ENCODE measurements at places on chromosomes 4 and X. TPM values are rescaled to one million over a fixed set of nuclear protein-coding genes. Genes with fewer than 3 reads are reported as not detected.
A peak's percentile ranks its signal among the peaks of the same experiment; 100 is the strongest.

GRCh38 chr4:52173470-52174045 is 122.5 kb downstream of the SPATA18 start:
- no peak for DNase-seq

The RIPPLY1 gene
- total RNA-seq, result not detected

DNA sequence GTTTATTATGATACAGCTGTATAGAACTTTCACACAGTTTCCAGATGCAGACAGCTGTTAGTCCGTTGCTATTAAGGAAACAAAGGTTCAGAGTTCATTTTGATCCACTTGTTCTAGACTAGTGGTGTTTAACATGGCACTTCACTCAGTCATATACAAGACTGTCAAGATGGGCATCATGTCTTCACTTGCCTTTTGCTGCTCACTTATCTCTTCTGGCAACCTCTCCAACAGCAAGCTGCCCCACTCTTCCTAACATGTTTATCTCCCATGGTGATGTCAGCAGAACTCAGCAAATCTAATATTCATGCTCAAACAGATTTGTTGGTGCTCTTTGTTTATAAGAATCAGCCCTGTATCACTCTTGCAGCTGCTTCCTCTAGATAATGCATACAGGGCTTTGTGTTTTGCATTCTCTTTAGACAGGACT is 236.2 kb upstream of the HAND2 start:
- DNase-seq, result no peak

- DNase-seq, result no peak
These were observed 113.8 kb downstream of the ADRA2C start for GRCh38 chr4:3879681-3880614.

GRCh38 chrX:26192204-26192603 is at the start of gene MAGEB6:
MAGEB6 (plus strand) TSS chrX:26192440; CDS start chrX:26193847, 1,407 bp downstream.
- DNase-seq, result no peak

- DNase-seq, result peak; percentile 30
These were observed 797 bp downstream of the PKD2 start for GRCh38 chr4:88008122-88008742.

DNA sequence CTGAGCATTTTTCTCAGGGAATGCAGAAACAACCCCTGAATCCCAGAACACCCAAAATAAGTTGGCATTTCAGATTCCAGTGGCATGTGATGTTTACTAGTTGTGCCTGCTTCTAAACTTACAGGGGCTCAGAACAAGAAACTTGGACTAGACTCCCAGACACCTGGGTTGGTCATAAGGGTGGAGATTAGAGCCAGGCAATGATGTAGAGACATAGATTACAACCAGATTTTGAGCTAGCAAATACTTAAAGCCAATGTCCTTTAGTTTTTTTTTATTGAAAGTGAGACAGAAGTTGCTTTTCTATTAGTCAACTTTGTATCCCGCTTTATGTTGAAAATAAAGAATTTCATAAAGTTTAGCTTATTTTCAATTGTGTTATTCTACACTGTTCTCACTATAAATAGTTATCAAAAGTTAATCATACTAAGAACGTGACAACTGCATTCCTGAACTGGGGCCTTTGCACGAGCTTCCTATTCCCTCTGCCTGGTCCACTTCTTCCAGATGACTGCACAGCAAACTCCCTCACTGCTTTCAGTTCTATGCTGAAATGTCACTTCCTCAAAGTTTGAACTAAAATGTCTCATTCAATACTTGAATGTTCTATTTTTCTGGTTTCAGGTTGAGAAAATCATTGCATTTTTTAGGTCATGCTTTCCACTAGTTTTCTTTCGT is 224.7 kb upstream of the PPP1R2C start:
- no peak for DNase-seq

The PFKFB1 gene
- 0.60 TPM for total RNA-seq

The VSIG4 gene
- not detected for total RNA-seq

The HERC5 gene
- total RNA-seq, result 92.5 TPM

DNA sequence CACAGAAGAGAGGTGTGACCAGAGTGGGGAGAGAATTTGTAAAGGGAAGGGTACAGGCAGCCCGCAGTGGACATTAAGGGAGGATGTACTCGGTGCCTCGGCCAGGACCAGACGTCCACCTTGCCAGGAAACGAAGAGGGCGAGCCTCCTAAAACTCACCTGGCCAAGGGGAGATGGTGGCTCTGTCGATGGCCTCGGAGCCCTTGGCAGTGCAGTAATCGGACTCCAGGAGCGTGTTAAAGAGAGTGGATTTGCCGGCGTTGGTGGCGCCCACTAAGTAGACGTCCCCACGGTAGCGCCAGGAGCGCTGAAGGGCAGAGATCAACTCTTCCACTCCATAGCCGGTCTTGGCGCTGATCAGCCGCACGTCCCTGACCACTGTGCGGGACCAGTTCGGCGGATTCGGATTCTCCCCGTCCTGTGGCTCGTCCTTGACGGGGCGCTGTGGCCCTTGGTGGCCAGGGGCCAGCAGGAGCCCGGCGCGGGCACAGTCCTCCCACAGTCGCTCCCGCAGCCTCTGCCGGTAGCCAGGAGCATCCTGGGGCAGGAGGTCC is 1.0 kb downstream of the NOA1 start:
- peak; percentile 20 for DNase-seq

DNA sequence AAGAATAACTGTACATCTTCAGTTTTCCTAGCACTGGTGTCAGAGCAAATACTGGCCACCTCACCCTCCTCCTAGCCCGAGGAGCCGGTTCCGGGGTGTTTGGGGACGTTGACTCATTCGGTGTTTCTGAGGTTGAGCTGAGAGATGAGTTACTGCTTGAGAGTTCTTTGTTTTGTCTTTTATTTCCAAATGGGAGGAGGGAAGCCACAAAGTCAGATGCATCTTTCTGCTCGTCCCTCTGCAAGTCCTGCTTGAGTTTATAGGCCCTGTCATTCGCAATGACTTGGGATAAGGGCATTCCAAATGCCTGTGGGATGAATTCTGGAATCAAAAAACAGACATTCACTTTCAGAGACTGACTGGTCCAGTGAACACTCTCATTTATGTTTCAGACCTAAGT is 77.5 kb downstream of the HCCS start:
- no peak for DNase-seq

- no peak for DNase-seq
These were observed 2.6 kb upstream of the UXT start for GRCh38 chrX:47661539-47661938.

- no peak for DNase-seq
These were observed 469.2 kb upstream of the DIPK2B start for GRCh38 chrX:45669715-45670340.

The EMCN gene
- not detected for total RNA-seq

The CPZ gene
- total RNA-seq, result 0.75 TPM

GRCh38 chr4:173883821-173884220 is 353.8 kb upstream of the HAND2 start:
- DNase-seq, result no peak

GRCh38 chrX:10444204-10444603 is 176.2 kb downstream of the MID1 start:
- DNase-seq, result no peak

DNA sequence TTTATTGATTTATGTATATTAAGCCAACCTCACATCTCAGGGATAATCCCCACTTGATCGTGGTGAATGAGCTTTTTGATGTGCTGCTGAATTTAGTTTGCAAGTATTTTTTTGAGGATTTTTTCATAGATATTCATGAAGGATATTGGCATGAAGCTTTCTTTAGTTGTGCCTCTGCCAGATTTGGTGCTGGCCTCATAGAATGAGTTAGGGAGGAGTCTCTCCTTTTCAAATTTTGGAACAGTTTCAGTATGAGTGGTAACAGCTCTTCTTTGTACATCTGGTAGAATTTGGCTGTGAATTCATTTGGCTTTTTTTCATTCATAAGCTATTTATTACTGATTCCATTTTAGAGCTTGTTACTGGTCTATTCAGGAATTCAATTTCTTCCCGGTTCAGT is 197.2 kb upstream of the NDST4 start:
- DNase-seq, result no peak

DNA sequence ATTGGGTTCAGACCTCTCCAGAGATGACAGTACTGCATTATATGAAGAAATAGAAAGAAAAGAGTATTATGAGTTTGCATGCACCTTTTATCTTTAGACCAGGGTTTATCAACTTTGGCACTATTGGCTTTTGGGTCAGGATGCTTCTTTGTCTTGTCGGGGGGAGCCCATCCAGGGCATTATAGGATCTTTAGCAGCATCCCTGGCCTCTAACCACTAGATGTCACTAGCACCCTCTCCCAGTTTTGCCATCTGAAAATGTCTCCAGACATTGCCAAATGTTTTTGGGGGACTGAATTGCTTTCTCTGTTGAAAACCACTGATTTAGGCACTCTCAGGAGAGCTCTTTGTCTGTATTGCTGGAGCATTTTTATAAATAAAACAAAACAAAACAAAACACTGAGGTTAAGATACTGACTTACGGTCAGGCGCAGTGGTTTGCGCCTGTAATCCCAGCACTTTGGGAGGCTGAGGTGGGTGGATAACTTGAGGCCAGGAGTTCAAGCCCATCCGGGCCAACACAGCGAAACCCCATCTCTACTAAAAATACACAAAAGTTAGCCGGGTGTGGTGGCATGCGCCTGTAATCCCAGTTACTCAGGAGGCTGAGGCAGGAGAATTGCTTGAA is 23.6 kb downstream of the CA5B start:
- peak; percentile 41 for DNase-seq

- peak; percentile 37 for DNase-seq
These were observed 204.7 kb upstream of the S100G start for GRCh38 chrX:16445166-16445752.

- DNase-seq, result no peak
These were observed 174.6 kb upstream of the NRK start for GRCh38 chrX:105647749-105648148.
